ENCODE measurements at places on chromosomes 13 and 19.
A peak's percentile ranks its signal among the peaks of the same experiment; 100 is the strongest.

DNA sequence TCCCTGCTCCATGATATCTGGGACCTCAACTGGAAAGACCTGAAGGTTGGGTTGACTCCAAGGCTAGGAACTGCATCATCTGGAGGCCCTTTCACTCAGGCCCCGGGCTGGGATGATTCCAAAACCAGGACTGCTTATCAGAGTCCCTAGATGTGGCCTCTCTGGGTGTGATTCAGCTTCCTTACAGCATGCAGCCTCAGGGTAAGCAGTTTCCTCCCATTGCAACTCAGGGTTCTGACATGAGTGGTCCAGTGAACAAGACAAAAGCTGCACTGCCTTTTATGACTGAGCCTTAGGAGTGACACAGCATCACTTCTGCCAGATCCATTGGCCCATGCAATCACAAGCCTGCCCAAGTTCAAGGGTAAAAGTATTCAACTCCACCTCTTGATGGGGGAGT lies 502.8 kb downstream of the COG6 start:
- no peak for DNase-seq

DNA sequence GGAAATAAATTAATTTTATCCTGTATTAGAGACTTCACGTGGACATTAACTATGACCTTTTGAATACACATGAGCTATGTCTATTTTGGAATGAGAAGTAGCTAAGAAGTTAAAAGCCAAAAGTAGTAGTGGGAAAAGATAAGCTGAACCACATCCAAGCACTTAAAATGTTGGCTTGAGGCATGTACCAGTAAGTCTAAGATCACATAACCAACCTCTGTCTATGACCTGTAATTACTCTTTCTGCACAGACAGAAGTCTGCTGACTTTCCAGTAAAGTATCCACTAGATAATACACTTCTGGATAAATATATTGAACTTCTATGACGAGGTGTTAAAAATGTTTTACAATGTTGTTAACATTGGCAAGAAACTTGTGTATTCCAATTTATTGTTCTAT lies 68.7 kb downstream of the LIG4 start:
- no peak for DNase-seq

GRCh38 chr19:21322528-21322927 lies 6.7 kb downstream of the ZNF708 start:
- no peak for DNase-seq

- DNase-seq, result no peak
Observed at GRCh38 chr13:111589992-111590391, 269.6 kb downstream of the TEX29 start.

DNA sequence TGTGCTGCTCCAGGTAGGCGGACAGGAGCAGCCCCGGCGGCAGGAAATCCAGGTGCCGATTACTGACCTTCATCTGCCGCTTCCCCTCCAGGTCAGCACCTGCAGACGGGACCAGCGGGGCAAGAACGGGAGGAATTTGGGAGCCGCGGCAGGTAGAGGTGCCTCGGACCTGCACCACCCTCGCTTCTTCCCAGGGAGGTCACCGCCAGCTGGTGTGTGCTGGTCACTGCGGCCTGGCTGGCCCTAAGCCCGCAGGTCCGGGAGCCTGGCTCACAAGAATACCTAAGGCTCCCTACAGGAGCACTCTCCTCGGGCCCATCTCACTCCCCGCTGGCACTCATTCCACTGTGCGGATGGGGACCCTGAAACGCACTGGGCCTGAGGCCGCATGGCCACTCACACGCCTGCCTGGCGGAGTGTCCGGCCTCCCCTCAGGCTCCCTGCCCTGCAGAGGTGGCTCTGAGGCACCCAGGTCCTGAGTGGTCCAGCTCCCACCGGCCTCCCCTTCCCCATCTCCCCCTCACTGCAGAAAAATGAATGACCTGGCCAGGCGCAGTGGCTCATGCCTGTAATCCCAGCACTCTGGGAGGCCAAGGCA lies 4.3 kb downstream of the RNU6-9 start:
- DNase-seq, result no peak

DNA sequence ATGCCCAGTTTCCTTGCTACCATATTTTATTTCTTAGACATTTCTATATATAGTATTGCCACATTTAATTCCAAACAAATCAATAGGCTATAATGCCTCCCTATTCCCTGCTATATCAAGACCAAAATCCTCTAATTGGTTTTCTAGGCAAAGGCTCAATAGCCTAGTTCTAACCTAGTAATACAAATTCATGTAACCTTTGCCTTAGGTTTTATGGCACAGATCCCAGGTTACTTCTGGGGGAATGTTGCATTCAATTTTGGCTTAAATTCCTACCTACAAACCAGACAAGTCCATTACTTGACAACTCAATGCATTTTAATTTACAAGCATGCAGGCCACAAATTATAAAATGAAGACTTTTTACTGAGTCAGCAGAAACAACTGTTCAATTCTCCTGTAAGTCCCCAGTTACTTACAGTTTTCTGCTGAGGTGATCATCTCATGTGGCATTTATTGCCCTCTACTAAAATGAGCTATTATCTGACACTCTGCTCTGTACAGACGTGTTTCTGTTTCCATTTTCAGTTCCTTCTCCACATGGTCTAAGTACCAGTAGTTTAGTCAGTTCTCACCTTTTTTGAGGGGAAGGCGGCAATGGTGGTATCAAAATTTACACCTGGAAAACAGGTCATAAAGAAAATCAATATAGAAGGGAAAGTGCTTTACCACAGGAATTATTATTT lies 11.7 kb downstream of the KCNRG start:
- no peak for DNase-seq

- DNase-seq, result no peak
Observed at GRCh38 chr13:99363391-99363790, 56.2 kb upstream of the GPR183 start.

DNA sequence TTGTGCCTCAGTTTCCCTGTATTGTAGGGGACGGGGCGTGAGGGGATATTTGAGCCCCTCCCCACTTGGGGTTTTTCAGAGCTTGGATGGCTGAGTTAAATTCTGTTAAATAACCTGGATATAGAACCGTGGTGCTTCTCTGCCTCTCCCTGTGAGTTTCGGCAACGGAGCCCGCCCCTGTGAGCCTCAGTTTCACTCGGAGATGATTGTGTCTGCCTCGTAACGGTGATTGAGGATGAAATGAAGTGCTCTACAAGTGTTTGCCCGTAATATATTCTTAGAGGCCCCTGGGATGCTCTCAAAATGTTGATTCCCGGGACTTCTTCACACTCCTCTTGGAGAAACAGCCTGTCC lies 509 bp downstream of the KXD1 start:
- DNase-seq, result no peak

DNA sequence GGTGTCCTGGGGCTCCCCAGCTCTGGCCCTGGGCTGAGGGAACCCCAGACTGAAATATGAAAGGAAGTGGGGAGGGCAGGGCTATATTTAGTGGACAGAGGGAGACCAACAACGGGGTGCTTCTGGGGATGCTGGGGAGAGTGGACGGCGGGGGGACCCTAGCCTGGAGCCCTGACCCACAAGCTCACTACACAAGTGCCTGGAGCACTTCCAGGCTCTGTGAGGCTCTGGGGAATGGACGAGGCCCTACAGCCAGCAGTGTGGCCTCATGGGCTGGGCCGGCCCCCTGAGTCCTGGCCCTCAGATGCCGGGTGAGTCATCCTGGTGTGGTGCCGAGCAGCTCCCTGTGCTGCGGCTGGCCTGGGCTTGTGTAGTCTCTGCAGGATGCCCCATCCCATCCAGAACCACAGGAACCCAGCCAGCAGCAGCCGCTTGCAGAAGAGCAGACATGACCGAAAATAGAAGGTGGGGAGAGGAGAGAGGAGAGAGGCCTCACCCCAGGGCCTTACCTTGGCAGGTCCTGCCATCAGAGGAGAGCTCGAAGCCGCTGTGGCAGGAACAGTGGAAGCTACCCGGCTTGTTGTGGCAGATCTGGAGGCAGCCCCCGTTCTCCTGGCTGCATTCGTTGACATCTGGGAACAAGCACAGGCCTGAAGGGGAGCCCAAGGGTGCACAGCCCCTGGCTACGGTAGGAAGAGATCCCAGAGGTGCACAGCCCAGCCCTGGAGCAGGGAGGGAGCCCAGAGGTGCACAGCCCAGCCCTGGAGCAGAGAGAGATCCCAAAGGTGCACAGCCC lies 26.1 kb downstream of the GAS6 start:
- no peak for DNase-seq

GRCh38 chr13:36533806-36534205 lies 101.5 kb downstream of the CCNA1 start:
- no peak for DNase-seq

DNA sequence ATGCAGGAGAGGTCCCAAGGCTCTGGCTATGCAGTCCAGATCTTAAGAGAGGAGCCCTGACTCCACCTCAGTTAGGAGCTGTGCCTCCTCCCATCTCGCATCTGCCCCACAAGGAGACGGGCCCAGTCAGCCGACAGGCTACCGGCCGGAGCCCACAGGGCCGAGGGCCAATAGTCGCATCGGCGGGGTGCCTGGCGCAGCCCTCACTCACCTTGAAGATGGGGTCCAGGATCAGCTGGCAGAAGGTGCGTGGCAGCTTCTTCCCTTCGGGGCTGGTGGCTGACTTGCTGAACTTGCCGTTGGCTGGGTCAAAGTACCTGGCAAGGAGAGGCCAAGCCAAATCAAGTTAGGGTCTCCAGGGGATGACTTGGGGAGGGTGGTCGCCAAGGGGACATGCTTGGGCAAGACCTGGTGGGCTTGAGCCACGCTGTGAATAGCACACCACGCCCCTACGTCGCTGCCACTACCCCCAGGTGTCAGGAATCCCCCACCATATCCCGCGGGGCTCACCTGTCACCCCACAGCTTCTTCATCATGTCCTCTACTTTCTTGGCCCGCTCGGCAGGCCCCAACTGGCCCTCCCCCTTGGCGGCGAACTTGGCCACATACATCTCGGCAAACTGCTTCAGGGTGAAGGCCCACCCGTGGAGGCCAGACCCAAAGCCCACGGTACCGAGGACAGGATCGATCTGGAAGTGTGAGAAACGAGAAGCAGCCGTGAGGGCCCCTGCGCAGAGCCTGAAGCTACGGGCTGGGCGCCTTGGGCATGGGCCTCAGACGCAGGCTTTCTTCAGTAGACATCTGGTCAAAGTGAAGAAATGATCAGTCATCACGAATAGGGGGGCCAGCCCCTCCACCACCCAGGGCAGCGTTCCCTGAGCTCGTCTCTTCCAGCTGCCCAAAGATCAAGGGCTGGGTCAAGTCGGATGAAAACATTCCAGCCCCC lies 3.3 kb downstream of the EEF2 start:
- DNase-seq, result no peak

DNA sequence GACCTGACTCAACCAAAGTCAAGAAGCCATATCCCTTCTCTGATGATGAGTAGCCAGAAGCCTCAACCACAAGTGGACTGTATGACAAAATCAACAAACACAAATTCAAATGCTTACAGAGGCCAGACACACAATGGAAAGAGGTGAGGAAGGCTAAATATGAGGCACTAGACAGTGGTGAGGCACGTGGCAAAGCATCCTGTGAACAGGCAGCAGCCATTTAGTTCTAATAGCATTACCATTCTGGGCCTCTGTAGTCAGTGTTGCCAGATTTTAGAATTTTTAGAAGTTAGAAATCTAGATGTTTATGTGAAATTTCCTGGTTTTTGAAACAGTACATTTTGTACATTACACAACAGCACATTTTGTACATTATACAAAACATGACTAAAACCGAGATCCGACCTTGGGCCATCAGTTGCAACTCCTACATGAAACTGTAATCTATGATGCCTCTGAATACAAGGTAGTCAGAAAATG lies 403.3 kb downstream of the COG6 start:
- no peak for DNase-seq

DNA sequence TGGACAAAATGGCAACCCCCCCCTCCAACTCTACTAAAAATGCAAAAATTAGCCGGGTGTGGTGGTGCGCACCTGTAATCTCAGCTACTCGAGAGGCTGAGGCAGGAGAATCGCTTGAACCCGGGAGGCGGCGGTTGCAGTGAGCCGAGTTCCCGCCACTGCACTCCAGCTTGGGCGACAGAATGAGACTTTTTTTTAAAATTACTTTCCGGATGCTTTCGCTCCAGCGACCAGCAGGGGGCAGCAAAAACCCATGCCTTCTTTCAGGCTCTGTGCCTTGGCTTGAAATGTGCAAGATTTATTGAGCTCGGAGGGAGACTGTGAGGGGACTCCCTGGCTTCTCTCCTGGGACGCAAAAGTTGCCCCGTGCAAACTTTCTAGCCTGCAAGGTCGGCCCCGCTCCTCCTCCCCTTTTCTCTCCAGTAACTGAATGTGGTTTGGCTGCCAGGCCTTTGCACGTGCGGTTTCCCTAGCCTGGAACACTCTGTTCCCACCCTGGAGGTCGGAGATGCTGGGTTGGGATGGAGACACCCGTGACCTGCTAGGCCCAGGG lies 61.4 kb upstream of the NFIC start:
- peak; percentile 74 for DNase-seq

All from CD4-positive, alpha-beta T cell treated with Interleukin-1 beta for 1 hour (primary cell).